ENCODE measurements at places on chromosomes 11 and 22.

GRCh38 chr22:22556995-22557925, 1.8 kb downstream of the PRAME start:
- peaks cover 2% of the 10 kb centered on the region for H3K4me1 ChIP-seq
- H3K27me3 ChIP-seq: no peaks in the 10 kb centered on the region
- H3K27ac ChIP-seq: no peak overlapping the region
- no peak for DNase-seq

GRCh38 chr22:29206372-29207242, 911 bp downstream of the EMID1 start:
- peaks cover 30% of the 10 kb centered on the region for H3K4me1 ChIP-seq
- peaks cover 48% of the 10 kb centered on the region for H3K27me3 ChIP-seq
- DNase-seq: no peak
- H3K4me3 ChIP-seq: peak overlapping the region; percentile 51
- no peaks in the 10 kb centered on the region for H3K36me3 ChIP-seq

GRCh38 chr22:25969901-25970300, 199.4 kb upstream of the SEZ6L start:
- DNase-seq: no peak
- peaks cover 9% of the 10 kb centered on the region for H3K4me1 ChIP-seq
- no peak overlapping the region for H3K27ac ChIP-seq
- H3K27me3 ChIP-seq: peaks cover 2% of the 10 kb centered on the region
- no peaks in the 10 kb centered on the region for H3K36me3 ChIP-seq
- H3K4me3 ChIP-seq: no peak overlapping the region

DNA sequence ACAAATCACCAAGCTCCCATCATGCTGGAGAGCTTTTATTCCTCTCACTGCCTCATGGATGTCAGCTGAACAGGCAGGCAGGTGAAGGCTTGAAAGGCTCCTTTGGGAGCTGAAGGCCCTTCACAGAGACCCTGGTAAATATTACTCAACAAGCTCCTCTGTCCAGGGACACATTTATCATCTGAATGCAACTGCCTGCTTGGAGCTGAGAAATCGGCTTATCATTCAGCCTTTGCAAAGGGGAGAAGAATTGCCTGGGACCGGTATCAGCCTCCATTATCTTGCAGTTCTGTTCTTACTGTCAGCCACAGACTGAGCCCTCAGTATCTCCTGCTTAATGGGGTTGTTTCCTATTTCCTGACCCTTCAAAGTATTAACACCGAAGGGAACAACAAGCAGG, 113.8 kb upstream of the PITPNB start:
- no peak for DNase-seq
- peaks cover 3% of the 10 kb centered on the region for H3K27me3 ChIP-seq
- no peak overlapping the region for H3K4me3 ChIP-seq
- no peak overlapping the region for H3K27ac ChIP-seq

GRCh38 chr11:36478700-36479329, 31.3 kb downstream of the TRAF6 start:
- no peaks in the 10 kb centered on the region for H3K27me3 ChIP-seq
- H3K36me3 ChIP-seq: peaks cover 6% of the 10 kb centered on the region
- DNase-seq: peak; percentile 21

GRCh38 chr22:27124351-27124966, 467.1 kb downstream of the MIAT start:
- no peak overlapping the region for H3K27ac ChIP-seq
- DNase-seq: no peak

GRCh38 chr11:34859496-34859895, 56.7 kb downstream of the APIP start:
- no peak overlapping the region for H3K4me3 ChIP-seq
- H3K27me3 ChIP-seq: peaks cover 2% of the 10 kb centered on the region
- H3K36me3 ChIP-seq: no peaks in the 10 kb centered on the region
- no peaks in the 10 kb centered on the region for H3K4me1 ChIP-seq
- no peak overlapping the region for H3K27ac ChIP-seq

DNA sequence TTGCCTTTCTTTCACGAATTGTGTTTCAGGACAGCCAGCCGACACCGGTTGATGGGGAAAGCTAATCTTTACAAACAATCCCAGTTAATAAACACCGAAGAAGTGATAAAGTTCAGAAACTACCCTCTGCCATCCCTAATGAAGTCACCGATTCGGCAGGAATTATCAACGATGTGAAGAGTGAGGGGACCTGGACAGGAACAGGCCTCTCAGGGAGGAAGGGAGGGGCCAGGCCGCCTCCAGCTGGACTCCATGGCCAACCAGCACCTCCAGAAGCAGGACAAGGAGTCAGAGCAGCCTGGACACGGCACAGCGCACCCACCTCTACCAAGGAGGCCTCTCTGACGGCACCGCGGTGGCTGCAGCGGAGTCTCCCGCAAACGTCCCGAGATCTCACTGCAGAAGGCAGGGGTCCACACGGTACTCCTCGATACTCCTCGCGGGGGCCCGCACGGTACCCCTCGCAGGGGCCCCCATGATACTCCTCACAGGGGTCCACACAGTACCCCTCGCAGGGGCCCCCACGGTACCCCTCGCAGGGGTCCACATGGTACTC, 3.9 kb downstream of the TOLLIP start:
- DNase-seq: no peak
- H3K27ac ChIP-seq: no peak overlapping the region
- H3K36me3 ChIP-seq: peaks cover 3% of the 10 kb centered on the region

DNA sequence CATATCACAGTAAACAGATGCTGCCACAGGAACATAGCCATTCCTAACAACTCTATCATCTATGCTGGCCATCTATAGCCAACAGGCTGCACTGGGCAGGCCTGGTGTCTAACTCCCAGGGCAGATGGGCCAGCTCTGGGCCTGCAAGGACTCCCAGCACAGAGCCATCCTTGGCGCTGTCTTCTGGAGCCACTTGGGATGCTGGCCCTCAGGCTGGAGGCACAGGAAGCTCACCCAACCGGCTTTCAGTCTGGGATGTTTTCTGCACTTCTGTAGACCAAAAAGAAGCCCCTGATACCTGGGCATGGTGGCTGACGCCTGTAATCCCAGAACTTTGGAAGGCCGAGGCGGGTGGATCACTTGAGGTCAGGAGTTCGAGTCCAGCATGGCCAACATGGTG, 40.8 kb upstream of the WNT11 start:
- H3K27ac ChIP-seq: no peak overlapping the region
- H3K36me3 ChIP-seq: no peaks in the 10 kb centered on the region
- no peaks in the 10 kb centered on the region for H3K27me3 ChIP-seq
- H3K4me1 ChIP-seq: no peaks in the 10 kb centered on the region
- H3K4me3 ChIP-seq: no peak overlapping the region

GRCh38 chr11:80726236-80726635, 1285.4 kb upstream of the TENM4 start:
- H3K4me3 ChIP-seq: no peak overlapping the region
- H3K4me1 ChIP-seq: no peaks in the 10 kb centered on the region
- H3K27me3 ChIP-seq: no peaks in the 10 kb centered on the region
- no peaks in the 10 kb centered on the region for H3K36me3 ChIP-seq
- no peak overlapping the region for H3K27ac ChIP-seq

DNA sequence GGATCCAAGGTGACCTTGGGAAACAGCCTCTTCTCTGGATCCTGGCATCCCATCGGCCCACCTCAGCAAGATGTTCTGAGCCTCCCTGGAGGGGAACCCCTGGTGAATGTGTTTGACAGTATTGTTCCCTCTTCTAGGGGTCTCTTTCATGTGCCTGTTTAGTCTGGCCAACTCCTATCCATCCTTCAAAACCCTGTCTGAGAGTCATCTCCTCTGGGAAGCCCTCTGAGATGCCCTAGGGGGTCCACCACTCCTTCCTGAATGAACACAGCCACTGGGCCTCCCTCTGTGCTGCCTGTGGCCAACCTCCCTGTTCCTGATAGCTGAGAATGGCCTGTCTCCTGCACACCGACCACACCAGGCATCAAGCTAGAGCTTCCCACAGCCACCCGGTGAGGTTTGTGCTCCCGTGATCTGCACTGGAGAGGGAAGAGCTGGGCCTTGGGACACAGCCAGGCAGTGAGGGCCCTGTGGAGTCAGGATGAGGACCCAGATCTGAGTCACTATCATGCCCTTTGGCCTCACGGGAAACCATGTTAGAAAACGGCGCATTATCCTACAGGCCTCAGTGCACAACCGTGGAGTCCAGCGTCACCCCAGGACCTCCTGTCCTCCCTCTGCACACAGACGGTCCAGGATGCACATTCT, 8.8 kb downstream of the WNT7B start:
- no peaks in the 10 kb centered on the region for H3K4me1 ChIP-seq
- DNase-seq: no peak
- H3K27me3 ChIP-seq: peaks cover 36% of the 10 kb centered on the region
- H3K36me3 ChIP-seq: no peaks in the 10 kb centered on the region
- no peak overlapping the region for H3K4me3 ChIP-seq

GRCh38 chr11:109735128-109735527, 313.1 kb downstream of the C11orf87 start:
- DNase-seq: no peak
- peaks cover 2% of the 10 kb centered on the region for H3K27me3 ChIP-seq
- no peak overlapping the region for H3K4me3 ChIP-seq

DNA sequence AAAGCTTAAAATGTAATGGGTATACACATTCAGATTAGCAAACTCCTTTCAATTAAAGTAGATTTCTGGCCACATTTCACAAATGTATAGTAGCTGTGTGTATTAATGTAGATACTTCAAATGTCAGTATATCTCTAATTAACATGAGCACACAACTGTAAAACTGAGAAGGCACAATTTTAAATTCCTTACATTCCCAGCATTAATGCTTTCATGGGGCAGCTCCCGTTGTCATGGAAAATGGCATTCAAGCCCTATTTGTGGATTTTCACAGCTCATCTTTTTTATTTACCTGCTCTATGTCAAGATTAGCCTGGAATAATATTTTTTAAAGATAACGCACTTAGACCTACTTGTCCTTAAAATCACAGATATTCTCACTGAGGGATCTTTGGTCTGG, 113.6 kb upstream of the SOX6 start:
- H3K27me3 ChIP-seq: no peaks in the 10 kb centered on the region
- H3K4me3 ChIP-seq: no peak overlapping the region
- H3K4me1 ChIP-seq: no peaks in the 10 kb centered on the region
- no peak overlapping the region for H3K27ac ChIP-seq

DNA sequence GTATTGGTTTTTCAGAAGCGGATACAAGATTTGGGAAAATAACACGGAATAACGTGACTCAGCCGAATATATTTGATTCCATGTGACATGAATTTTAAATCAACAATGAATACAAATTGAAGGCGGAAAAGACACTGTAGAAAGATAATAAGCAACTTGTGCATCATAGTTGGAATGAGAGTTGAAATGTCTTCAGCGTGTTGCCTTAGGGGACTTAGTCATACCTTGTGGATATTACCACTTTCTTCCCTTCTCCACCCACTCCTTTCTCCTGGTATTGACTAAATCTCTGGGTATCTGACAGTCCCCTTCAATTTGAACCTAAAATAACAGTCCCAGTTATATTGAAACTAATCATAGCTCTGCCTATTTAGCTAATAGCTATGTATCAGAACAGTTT, 2373.1 kb upstream of the RAG2 start:
- no peak overlapping the region for H3K27ac ChIP-seq
- H3K36me3 ChIP-seq: no peaks in the 10 kb centered on the region
- no peaks in the 10 kb centered on the region for H3K4me1 ChIP-seq
- H3K4me3 ChIP-seq: no peak overlapping the region
- no peak for DNase-seq
- no peaks in the 10 kb centered on the region for H3K27me3 ChIP-seq

GRCh38 chr22:34096770-34097169, 176.5 kb upstream of the LARGE1 start:
- H3K4me1 ChIP-seq: no peaks in the 10 kb centered on the region
- peaks cover 2% of the 10 kb centered on the region for H3K27me3 ChIP-seq
- no peak for DNase-seq
- no peak overlapping the region for H3K4me3 ChIP-seq
- no peak overlapping the region for H3K27ac ChIP-seq
- H3K36me3 ChIP-seq: no peaks in the 10 kb centered on the region

GRCh38 chr11:120028897-120029258, 109.0 kb downstream of the TRIM29 start:
- DNase-seq: no peak
- H3K4me3 ChIP-seq: no peak overlapping the region
- peaks cover 4% of the 10 kb centered on the region for H3K27me3 ChIP-seq

DNA sequence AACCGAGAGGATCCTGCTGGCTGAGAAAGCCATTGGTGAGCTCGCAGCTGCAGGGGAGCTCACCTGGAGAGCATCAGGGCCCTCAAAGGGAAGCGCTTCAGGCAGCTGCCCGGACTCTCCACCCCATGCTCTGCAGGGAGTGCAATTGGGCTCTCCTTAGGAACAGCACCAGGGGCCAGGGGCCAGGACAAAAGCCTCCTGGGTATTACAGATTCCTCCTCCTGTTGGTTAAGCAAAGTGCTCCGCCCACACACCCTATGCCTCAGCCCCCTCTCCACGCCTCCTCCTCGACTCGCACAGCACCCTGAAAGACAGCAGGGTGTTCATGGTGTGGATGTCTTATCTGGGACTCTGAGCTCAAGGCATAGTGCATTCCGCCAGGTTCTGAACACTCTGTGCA, 139.9 kb downstream of the SHANK2 start:
- no peak for DNase-seq
- no peak overlapping the region for H3K27ac ChIP-seq
- H3K4me3 ChIP-seq: no peak overlapping the region
- H3K36me3 ChIP-seq: no peaks in the 10 kb centered on the region
- peaks cover 13% of the 10 kb centered on the region for H3K27me3 ChIP-seq

GRCh38 chr22:38709306-38709705, 3.6 kb downstream of the GTPBP1 start:
- no peaks in the 10 kb centered on the region for H3K27me3 ChIP-seq
- DNase-seq: no peak
- H3K4me1 ChIP-seq: peaks cover 72% of the 10 kb centered on the region
- H3K36me3 ChIP-seq: peaks cover 48% of the 10 kb centered on the region
- H3K27ac ChIP-seq: peak overlapping the region; percentile 8
- no peak overlapping the region for H3K4me3 ChIP-seq

- no peak for DNase-seq
- no peaks in the 10 kb centered on the region for H3K4me1 ChIP-seq
- H3K36me3 ChIP-seq: no peaks in the 10 kb centered on the region
- no peak overlapping the region for H3K4me3 ChIP-seq
- no peak overlapping the region for H3K27ac ChIP-seq
- no peaks in the 10 kb centered on the region for H3K27me3 ChIP-seq
These were observed 324.6 kb upstream of the MTNR1B start for GRCh38 chr11:92644595-92645445.

DNA sequence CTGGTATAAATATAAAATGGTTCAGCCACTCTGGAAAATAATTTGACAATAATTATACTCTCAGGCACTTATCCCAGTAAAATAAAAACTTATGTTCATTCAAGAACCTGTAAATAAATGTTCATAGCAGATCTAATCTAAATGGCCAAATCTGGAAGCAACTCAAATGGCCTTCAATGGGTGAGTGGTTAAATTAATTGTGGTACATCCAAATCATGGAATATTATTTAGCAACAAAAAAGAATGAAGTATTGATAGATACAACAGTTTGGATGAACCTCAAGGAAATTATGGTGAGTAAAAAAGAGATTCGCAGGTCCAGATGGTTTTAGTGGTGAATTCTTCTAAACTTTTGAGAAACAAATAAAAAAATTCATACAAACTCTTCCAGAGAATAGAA, 287.0 kb upstream of the ZC3H12C start:
- H3K27me3 ChIP-seq: no peaks in the 10 kb centered on the region
- H3K36me3 ChIP-seq: no peaks in the 10 kb centered on the region
- DNase-seq: no peak
- H3K4me3 ChIP-seq: no peak overlapping the region

GRCh38 chr11:45563810-45564209, 101.6 kb downstream of the CHST1 start:
- no peak overlapping the region for H3K4me3 ChIP-seq
- no peak overlapping the region for H3K27ac ChIP-seq
- DNase-seq: no peak
- no peaks in the 10 kb centered on the region for H3K4me1 ChIP-seq

Data from activated naive CD8-positive, alpha-beta T cell treated with anti-CD3 and anti-CD28 coated beads, Interleukin-2, amount 50 U/mL, for 24 hours (primary cell).